ENCODE measurements at places on chromosomes 7 and 10.

DNA sequence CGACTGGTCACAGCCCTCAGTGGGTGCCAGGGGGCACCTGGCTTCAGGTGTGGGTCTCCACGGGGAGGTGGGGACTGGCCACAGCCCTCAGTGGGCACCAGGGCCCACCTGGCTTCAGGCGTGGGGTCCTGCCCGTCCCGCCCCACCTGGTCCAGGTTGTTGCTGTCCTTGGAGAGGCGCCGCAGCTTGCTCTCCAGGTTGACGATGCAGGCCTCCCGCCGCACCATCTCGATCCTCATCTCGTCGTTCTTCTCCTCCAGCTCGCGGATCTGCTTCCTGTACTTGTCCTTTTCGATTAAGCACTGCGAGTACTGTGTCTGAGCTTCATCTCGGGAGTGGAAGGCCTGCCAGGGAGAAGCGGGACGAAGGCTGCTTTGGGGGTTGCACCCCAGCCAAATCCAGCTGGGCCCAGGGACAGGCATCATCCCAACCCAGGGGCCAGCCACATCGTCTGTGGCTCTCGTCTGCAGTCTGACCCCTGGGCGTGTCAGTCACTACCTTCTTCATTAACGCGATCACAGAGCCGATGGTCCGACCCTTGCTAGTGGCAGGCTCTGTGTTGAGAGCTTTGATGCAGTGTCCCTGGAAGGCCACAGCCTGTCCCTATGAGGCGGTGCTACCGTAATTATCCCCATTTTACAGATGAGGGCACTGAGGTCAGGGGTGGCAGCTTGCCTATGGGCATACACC lies 92.9 kb upstream of the GNA12 start:
- DNase-seq: no peak

- no peak for DNase-seq
Measured at GRCh38 chr7:77409739-77410547, 6.2 kb downstream of the GSAP start.

- DNase-seq: no peak
Measured at GRCh38 chr7:36370046-36370445, 19.6 kb upstream of the ANLN start.

GRCh38 chr7:105015390-105015965 lies 1.5 kb downstream of the KMT2E start:
- DNase-seq: no peak

GRCh38 chr7:8131694-8132605 lies 130.0 kb downstream of the ICA1 start:
- no peak for DNase-seq

GRCh38 chr7:21020667-21021066 lies 234.0 kb upstream of the SP8 start:
- no peak for DNase-seq

DNA sequence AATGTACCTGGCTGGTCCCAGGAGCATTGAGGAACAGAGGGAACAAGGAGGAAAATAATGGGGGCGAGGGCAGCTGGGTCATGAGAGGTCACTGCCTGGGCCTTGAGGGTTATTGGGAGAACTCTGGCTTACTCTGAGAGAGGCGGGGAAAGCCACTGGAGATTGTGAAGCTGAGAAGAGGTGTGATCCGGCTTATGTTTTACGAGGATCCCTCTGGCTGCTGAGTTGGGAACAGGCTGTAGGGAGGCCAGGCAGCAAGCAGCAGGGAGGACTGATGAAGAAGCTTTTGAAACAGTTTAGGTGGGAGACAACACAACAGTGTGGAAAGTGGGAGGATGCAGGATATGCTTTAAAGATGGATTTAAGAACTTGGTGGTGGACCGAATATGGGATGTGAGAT lies 87.3 kb downstream of the FANK1 start:
- no peak for DNase-seq

- DNase-seq: peak; percentile 16
Measured at GRCh38 chr10:70232155-70232858, 922 bp downstream of the PPA1 start.

DNA sequence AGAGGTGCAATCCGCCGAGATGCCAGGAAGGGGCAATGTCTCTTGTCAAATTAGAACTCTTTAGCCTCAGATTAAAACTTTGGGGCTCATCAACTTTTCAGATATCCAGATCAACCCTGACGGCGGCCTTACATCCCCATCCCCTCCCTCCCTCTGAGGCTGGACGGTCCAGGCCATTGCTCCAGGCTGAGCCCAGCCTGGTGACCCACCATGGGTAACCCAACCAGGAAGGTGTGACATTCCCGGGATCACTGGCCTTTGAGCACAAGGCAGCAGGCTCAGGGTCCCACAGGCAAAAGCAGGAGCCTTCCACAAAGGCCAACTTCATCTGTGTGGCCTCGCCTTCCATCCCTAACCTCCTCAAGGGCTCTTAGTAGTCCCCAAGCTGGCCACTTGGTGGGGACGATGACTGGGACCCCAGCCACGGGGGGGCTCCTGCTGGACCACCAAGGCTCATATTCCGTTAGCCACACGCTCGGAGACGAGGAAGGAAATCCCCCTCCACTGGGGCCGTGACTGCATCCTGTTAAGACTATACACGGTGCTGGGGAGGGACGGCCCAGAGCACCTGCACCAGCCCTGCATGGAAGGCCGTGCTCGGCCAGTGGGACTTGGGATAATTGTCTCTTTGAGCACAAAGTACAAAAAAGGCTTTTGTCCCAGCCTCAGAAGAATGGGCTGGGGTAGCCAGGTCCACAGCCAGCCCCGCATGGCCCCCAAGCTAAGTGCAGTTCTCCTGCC lies 62.8 kb downstream of the ZRANB1 start:
- no peak for DNase-seq

GRCh38 chr10:79137826-79138225 lies 69.1 kb downstream of the ZMIZ1 start:
- no peak for DNase-seq

- DNase-seq: no peak
Measured at GRCh38 chr7:90720984-90721760, 125.1 kb downstream of the CDK14 start.

- DNase-seq: no peak
Measured at GRCh38 chr7:141577043-141577839, 26.0 kb downstream of the AGK start.

DNA sequence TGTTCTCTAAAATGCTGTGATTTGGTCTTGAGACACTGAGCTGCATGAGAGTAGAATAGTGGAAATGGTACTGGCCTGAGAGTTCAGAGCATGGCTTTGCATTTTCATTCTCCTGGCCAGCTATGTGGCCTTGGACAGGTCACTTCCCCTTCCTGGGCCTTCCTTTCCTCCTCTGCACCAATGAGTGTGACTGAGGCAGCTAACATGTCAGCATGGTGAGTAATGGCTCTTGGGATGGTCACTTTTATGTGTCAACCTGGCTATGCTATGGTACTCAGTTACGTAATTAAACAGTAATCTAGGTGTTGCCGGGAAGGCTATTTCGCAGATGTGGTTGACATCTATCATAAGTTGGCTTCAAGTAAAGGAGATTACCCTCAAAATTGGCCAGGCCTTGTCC lies 109.3 kb downstream of the RTKN2 start:
- DNase-seq: no peak
